ENCODE measurements at places on chromosomes 5 and 9.

GRCh38 chr5:115541611-115542010 is 3.0 kb downstream of the FEM1C start:
- DNase-seq, result no peak

- DNase-seq, result no peak
Measured at GRCh38 chr9:21782205-21782604, 20.2 kb upstream of the MTAP start.

DNA sequence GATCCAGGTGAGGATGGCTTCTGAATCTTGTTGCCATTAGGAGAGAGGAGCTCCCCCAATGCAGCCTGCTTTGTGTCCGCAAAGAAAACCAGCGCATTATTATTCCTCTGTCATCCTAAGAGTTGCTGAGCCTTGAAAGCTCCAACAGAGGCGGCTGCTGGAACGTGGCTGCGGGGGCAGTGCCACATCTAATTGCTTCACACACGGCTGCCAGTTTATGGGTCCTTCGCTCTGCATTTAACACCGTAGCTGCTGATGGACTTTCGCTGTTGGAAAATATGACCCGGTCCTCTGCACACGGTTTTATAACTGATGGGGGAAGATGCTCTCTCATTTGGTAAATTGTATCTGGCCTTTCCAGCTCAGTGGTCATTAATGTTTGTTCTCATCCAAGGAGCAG is 38.0 kb downstream of the ZNF622 start:
- DNase-seq, result no peak

DNA sequence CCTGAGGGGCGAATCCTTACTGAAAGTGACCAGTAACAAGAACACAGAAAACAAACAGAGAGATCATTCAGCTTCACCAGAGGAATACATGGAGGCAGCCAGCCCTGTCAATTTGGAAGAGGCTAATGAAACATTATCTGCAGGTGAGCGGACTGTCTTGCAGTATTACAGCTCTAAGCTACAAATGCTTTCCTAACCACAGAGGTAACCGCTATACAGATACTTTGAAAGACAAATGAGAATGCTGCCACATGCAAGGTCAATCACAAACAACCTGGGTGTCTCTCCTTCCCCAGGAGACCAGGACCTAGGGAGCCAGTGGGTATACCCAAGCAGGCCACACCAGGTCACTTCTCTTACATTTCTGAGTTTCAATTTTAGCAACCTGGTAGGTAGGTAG is 30.2 kb downstream of the EFNA5 start:
- no peak for DNase-seq

- DNase-seq, result no peak
Measured at GRCh38 chr5:87751824-87752223, 339.1 kb upstream of the CCNH start.

GRCh38 chr5:169404223-169404622 is 103.3 kb upstream of the SLIT3 start:
- no peak for DNase-seq
